T-helper 22 cell (primary cell): ENCODE measurements at places on chromosomes 1 and 21.

- DNase-seq = no peak
Measured at GRCh38 chr1:180973369-180973768, 49.3 kb downstream of the STX6 start.

DNA sequence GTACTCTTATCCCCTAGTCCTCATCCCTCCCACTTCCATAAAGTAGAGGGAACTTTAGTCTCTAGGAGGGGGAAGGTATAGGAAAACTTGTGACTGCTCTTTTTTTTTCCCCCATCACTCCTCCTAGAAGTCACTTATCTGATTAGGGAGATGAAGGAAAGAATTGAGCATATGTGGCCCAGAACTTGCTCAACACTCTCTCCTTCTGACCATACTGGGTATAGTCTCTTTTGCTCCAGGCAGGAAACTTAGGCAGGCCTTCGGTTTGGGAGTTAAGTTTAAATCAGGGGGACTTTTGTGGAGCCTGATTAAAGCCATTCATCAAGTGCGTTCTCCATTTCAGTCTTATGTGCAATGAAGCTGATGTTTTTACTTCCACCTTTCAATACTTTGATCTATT is 5.8 kb downstream of the UBE2U start:
- DNase-seq = no peak

DNA sequence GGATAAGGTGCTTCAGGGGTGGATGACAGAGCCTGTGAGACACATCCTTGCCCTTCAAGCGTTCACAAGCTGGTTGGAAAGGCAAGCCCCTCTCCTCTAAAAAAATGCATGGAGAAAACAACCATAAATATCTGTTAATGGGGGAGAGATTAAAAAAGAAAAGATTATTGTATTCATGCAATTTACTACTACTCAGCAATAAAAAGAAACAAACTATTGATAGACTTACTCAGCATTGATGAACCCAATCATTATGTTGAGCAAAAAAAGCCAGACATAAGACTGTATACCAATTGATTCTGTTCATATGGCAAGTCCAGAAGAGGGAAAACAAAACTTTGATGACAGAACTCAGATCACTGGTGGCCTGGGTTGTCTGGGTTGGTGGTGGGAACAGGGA is 138.7 kb upstream of the IRF2BP2 start:
- DNase-seq = no peak

DNA sequence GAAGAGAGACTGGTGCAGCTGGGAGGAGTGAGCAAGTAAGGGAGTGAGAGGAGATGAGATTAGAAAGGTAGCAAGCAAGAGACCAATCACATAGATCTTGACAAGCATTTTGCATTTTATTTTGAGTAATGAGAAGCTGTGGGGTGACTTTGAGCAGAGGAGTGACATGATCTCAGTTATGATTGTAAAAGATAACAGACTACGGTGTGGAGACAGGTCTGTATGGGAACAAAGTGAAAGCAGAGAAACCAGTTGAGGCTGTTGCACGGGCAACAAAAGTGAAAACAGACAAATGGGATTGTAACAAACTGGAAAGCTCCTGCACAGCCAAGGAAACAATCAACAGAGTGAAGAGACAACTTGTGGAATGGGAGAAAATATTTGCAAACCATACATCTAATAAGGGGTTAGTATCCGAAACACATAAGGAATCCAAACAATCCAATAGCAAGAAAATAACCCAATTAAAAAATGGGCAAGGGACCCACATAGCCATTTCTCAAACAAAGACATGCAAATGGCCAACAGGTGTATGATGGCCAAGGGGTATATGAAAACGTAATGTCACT is 68.4 kb downstream of the SNRPE start:
- no peak for DNase-seq

- DNase-seq = no peak
Measured at GRCh38 chr1:97488530-97488929, 432.3 kb downstream of the DPYD start.

- no peak for DNase-seq
Measured at GRCh38 chr1:55150880-55151588, 64.1 kb downstream of the USP24 start.

DNA sequence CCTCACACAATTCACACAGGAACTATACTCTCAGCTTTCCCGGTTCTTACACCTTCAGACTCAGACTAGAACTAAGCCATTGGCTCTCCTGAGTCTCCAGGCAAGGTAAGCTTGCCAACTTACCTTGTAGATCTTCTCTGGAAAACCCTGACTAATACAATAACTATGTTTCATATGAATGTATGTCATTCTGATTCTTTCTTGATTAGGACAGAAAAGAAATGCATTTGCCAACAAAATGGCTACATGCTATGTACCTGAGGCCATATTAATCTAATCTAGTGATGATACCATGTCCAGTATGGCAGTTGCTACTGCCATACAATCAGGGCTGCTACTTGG is 9.8 kb upstream of the ZSWIM5 start:
- DNase-seq = no peak

DNA sequence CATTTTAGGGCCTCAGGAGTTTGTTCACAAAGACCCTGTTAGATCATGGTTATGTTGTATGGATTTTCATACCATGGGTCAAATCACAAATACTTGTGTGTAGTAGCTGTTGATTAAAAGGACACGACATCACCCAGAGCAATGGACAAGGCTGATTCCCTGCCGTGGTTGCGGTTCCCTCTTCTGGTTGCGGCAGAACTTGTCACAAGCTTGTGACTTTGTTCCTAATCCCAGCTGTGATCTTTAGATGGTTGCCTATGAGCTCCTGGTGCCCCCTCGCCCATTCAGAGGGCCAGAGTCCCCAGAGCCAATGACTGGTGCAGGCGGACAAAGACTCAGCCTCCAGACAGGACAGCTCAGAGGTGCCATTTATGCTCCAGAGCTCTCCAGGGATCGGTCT is 11.8 kb upstream of the SDHB start:
- DNase-seq = no peak

GRCh38 chr1:26029864-26030481 is 8.4 kb downstream of the EXTL1 start:
- DNase-seq = no peak

DNA sequence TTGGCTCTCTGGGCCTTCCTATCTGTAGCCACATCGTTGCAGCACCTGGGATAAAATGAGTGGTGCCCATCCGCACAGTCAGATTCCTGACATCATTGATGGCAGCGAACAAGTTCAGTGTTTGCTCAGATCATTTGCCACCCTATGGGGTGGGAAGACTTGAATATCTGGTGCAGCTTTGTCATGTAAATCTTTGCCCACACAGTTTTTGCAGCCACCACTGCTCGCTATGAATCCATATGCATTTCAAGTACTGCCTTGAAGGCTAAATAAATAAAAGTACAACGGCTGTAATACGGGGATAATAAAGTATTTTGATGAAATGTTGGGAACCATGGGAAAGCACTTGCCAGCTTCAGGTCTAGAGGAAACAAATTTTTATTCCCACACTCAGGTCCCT is 56.3 kb upstream of the COA6 start:
- no peak for DNase-seq

DNA sequence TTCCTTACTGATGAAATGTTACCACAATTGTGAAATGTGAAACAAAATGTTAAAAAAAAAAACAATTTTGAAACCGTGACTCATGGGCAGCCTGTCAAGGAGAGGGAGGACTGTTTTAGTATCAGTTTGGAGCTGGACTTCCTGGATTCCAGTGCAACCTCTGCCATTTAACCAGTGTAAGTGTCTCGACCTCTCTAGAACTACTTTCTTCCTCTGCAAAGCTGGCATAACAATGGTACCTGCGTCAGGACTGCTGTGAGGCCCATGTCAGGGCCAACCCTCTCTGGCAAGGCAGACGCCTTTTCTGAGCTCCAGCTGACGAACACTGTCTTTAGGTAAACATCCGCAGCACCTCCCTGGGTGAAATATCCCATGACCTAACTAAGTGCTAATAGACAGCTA is 20.9 kb downstream of the URB1 start:
- DNase-seq = no peak

DNA sequence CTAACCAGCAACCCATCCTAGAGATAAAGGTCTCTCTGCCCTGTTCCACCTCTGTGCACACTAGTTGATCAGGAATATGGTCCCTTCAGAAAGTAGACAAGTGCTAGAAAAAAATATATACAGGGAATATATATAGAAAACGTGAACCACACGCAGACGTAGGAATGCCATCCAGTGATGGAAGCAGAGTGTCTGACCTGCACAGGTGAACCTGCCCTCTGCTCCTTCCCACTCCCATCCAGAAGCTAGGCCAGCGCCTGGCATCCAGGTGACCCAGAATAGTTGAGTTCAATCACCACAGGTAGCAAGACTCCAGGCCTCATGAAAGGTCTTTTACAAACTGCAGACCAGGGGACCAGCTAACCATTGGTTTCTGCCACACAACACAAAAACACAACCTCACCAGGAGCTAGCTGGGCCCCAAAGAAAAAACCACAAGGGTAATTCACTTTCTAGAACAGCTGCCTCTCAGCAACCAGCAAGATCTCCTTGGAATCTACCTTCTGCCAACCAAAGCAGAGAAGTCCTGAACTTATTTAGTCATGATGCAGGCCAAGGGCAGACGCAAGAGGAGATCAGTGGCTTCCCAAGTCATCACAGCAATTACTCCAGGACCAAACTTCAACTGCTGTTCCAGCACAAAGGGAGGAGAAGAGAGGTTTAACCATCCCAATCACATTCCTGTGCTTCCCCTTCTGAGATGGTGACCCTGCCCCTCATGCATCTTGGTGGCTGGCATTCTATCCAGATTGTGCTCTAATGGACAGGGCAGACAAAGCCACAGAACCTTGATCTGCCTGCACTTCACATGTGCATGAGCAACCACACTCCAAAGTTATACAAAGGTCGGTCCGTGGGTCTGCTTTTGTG is 53.0 kb downstream of the GPR161 start:
- DNase-seq = no peak

GRCh38 chr21:36747815-36748383 is 49.0 kb downstream of the SIM2 start:
- no peak for DNase-seq

DNA sequence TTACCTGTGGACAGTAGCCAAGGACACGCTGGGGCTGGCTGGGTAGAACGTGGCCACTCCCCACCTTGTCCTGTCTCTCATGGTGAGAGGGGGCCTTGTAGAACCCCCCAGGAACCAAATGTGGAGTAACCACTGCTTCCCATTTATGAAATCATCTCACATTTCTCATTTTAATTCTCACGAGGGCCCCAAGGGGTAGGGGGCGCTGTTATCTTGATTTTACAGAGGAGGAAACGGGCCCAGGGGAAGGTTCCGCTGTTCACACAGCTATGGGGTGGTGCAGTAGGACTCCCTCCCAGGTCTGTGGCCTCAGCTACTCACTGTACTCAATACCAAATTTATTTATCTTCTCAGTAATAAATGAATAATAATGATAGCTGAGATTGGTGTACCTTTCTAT is 5.5 kb downstream of the SMPDL3B start:
- DNase-seq = peak; percentile 26

DNA sequence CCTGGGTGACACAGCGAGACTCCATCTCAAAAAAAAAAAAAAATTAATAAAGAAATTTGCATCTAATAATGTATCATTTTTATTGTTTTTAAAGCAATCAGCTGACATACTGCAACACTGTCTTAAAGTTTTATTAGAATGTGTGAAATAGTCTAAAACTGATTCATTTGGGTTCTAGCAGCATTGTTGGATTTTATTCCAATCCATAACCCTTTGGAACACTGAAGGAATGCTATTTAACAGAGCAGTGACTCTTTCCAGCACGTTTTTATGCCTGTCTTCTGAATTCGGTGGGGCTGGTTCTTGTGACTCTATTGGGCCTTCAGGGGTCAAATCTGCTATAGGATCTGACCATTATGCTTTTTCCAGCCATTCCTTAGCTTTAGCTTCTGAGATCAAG is 18.2 kb upstream of the FMO4 start:
- no peak for DNase-seq

- DNase-seq = no peak
Measured at GRCh38 chr1:31244326-31244725, 4.6 kb upstream of the NKAIN1 start.

GRCh38 chr1:89608319-89608983 is 24.5 kb upstream of the LRRC8C start:
- peak; percentile 79 for DNase-seq

- no peak for DNase-seq
Measured at GRCh38 chr1:201737352-201738060, 91.5 kb upstream of the IPO9 start.

DNA sequence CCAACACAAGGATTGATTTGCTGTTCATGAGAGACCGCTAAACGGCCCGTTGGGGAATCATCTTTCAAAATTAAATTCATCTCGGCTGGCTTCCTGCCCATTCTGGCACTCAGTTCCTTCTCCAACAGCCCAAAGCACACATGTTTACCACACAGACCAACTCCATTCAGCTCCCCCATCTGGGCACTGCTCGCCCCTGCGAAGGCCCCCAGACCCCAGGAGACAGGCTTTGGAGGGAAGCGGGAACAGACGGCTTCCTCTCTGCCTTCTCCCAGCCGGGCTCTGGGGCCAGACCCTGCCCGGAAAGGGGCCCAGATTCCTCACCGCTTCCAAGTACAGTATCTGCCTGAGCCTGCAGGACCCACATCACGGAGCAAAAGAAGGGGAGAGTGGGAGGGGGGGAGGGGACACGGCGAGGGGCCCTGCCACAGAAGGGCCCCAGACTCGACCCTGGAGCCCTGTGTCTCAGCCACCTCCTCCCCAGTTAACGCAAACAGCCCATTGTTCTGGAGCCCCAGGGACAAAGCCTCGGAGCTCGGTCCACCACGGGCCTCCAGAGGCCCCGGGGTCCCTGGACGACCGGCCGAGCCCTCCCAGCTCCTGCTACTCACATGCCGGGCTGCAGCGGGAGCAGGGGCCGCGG is 660 bp downstream of the MEGF6 start:
- no peak for DNase-seq

DNA sequence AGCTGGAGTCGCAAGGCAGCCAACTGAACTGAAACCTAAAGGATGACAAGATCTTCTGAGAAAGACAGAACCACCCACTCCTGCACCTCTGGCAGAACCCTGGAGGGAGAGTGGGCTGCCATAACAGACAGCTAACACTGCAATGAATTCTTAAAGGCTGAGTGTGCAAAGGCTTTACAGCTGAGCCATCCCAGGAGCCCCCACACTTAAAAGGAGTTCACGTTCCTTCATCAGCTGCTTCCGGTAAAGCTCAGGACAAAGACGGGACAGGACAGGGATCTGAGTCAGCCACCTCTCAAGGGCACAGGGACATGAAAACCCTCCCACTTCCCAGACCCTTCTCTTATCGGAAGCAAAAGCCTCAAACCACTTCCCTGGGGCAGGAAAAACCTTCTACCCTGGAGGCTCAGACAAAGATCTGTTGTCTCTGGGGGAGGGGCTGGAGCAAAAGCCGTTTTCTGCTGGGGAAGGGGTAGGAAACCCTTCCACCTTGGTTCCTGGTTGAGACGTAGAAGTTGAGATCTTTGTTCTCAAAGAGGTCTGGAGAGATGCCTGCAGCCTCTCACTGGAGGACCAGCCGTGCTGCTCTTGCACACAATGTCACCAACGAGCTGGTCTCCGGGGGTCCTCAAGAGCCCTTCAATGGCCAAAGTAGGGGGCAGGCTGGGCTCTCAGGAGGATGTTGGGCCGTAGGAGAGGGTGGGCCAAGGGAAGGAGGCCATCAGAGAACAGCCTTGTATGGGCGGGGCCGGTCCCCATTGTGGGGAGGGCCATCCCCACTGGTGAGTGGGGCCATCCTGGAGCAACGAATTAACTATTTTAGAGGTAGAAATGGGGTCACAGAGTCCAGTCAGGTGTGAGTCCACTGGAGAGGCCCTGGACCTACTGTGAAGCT is 452.4 kb downstream of the PTPRU start:
- DNase-seq = no peak

- no peak for DNase-seq
Measured at GRCh38 chr1:174964972-174965361, 34.8 kb upstream of the CACYBP start.

GRCh38 chr1:51518586-51519047 is 449 bp downstream of the EPS15 start:
- DNase-seq = peak; percentile 30

GRCh38 chr21:32278518-32279376 is at the start of gene MIS18A:
TSS of gene MIS18A (minus strand) at chr21:32279049. CDS start at chr21:32279014, 35 bp downstream.
- peak; percentile 92 for DNase-seq
